Stimulated activated CD4-positive, alpha-beta T cell treated with anti-CD3 and anti-CD28 coated beads, Interleukin-1b, Interleukin-23, amount 100 ng/mL, for 24 hours (primary cell): ENCODE measurements at places on chromosomes 4 and X.

GRCh38 chr4:8777320-8778196, 94.1 kb downstream of the HMX1 start:
- DNase-seq = no peak

DNA sequence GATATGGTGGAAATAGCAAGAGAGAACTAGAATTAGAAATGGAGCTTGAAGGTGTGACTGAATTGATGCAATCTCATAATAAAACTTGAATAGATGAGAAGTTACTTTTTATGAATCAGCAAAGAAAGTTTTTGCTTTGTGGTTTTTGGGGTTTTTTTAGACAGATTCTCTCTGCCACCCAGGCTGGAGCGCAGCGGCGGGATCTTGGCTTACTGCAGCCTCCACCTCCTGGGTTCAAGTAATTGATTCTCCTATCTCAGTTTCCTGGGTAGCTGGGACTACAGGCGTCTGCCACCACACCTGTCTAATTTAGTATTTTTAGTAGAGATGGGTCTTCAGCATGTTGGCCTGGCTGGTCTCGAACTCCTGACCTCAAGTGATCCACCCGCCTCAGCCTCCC, 23.7 kb upstream of the NEIL3 start:
- DNase-seq = no peak

DNA sequence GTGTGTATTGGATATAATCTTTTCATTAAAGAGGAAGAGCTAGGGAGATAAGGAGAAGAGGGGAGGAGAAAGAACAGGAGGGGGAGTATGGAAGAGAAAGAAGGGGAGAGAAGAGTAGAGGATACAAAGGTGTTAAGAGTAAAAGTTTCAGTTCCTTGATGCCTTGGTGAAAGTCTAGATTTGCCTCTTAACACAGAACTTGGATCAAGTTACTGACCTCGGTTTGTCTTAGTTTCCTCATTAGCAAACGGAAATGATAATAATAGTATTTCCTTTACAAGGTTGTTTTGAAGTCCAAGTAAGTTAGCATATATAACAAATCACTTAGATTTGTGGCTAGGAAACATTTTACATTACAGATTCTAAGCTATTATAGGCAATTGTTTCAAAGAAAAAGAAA, 287.1 kb downstream of the PPARGC1A start:
- DNase-seq = no peak

GRCh38 chrX:3181846-3182245, 140.6 kb downstream of the ARSF start:
- no peak for DNase-seq
